ENCODE measurements at places on chromosomes 5 and 9.

GRCh38 chr5:25990771-25991170 is 1047.6 kb downstream of the CDH9 start:
- DNase-seq = no peak

GRCh38 chr9:110133059-110133458 is 74.9 kb downstream of the C9orf152 start:
- no peak for DNase-seq

GRCh38 chr9:116064970-116065369 is 88.6 kb upstream of the PAPPA start:
- DNase-seq = no peak

GRCh38 chr5:112417931-112418658 is 982 bp downstream of the EPB41L4A start:
- DNase-seq = no peak

DNA sequence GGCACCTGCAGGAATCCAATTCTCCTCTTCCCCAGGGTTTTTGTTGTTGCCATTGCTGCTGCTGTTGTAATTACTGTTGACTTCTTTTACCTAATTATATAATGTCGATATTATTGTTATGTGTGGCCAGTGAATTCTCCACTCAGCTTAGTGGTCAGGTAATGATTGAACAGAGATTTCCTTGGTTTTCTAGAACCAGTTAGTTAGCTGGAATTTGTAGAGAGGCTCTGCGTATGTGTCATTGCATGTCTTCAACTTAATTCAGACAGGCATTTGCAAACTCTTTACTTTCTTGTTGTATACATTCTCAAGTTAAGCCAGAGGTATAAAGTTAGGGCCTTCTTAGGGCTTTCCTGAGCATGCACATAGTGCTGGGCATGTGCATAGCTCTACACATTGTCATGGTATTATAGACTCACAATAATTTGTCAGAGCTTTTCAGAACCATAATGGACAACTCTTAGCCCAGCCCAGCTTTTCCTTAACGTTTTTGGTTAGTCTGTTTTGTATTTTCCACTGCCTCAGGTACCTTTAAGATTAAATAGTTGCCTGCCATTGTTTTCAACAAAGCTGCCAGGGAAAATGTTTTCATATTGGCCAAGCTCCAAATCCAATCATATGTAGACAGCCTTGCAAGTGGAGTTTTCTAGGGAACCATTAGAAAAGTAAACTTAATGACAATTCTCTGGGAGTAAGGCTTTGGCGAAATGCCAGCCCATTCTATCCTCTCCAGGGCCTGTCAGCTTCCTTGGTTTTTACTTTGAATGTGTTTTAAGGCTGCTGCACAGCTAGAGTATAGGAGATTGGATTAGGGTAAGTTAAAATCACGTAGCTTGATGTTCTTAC is 68.1 kb downstream of the UBE2R2 start:
- no peak for DNase-seq

DNA sequence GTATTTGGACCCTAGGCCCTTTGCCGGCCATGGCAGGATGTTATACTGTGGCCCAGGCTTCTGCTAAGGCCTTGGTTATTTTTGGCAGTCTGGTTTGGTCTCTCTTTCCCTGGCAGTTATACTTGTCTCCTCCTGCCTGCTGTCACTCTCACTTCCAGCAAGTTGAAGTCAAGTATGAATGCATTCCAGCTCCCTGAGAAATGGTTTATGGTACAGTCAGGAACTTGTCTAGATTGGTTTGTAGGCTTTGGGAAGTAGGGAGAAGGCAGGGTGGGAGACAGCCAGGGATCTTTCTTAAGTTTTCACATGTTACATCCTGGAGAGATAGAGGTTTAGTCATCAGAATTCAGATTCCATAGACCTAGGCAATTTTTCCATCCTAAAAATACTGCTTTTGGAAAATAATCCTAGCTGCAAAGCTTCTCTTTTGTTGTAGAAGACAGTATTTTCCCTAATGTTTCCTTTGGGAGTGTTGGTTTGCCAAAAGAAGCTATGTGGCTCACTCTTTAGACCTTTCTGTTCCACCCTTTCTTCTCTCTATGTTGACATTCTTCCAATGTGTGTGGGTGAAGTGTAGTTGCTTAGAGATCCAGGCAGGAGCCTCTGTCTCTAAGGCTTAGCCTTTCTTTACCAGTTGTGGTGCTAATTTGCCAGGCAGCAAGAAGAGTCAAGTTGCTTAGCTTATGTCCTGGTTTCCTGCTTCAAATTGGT is 2.5 kb upstream of the KDM3B start:
- DNase-seq = no peak

GRCh38 chr5:53974021-53974420 is 336.4 kb downstream of the ARL15 start:
- DNase-seq = no peak

DNA sequence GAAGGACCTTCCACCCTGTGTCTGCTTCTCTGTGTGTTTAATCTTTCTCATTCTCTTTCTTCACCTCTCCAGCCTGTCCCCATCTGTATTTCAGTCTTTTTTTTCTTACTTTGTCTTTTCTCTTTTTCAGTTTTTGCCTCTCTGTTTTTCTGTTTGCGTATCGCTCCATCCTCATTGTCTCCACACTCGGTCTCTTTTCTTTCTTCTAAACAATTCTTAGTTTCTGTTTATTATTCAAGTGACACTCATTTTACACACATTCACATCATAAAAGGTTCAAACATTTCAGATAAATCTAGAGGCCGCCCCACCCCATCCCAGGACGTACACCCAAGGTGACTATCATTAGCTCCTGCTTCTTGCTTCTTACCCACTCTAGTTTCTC is 9.8 kb downstream of the LHX2 start:
- DNase-seq = no peak

DNA sequence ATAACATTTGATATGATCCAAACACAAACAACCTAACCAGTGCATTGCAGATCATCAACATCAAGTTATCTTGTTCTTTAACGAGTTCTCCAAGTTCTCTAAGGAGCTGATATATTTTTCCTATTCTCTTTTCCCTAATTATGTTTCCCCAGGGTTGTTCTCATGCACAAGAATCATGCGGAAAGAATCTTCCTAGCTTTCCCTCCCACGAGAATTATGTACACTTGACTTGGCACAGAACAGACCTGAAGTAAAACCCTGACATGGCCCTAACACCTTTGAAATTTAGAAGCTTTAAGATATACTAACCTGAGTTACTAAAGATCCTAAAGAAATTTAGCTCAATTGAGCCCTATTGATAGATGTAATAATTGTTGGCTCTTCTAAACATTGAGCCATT is 110.7 kb upstream of the FST start:
- DNase-seq = no peak

GRCh38 chr9:99336005-99336404 is 113.9 kb downstream of the SEC61B start:
- no peak for DNase-seq

- no peak for DNase-seq
Observed at GRCh38 chr5:59193616-59194319, 610.9 kb downstream of the RAB3C start.

DNA sequence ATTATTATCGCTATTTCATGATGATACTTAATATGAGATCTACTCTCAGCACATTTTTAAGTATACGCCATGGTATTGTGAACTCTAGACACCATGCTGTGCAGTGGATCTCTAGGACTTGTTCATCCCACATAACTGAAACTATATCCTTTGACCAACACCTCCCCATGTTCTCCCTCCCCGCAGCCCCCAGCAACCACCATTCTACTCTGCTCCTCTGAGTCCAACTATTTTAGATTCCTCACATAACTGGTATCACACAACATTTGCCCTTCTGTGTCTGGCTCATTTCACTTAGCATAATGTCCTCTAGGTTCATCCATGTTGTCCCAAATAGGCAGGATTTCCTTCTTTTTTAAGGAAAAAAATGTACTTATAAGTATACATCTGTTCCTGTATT is 6.6 kb upstream of the TBC1D2 start:
- no peak for DNase-seq

DNA sequence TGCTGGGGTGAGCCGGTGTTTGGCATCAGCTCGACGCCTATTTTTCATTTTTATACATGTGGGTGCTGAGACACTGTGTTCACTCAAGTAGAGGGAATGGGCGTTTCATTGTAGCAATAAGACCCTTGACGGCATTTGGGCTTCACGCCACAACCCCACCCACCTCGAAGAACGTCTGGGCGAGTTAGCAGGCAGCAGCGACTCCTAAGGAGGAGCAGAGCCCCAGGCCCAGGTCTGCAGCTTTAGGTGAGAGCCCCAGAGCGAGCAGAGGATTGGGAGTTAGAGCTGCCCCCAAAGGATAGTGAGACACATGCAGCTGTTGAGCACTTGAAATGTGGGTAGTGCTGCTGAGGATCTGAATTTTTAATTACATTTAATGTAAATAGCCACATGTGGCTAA is 1.6 kb upstream of the ZFP62 start:
- DNase-seq = no peak

DNA sequence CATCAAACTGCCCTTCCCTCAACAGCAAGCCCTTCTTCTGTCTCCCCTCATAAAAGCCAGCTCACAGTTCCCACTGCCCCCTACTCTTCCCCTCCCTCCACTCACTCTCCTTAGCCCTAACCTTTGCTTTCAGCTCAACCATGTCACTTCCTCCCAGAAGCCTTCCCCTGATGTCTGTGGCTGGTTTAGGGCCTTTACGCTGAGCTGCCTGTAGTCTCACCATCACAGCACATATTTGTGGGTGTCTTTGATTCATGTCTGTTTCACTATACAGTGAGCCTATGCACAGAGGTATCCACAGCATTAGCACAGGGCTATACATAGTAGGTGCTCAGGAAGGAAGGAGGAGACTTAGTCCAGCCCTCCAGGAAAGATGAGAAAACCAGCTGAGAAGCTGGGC is 34.7 kb downstream of the C9orf50 start:
- no peak for DNase-seq

- no peak for DNase-seq
Observed at GRCh38 chr5:173873306-173873922, 14.7 kb upstream of the CPEB4 start.

DNA sequence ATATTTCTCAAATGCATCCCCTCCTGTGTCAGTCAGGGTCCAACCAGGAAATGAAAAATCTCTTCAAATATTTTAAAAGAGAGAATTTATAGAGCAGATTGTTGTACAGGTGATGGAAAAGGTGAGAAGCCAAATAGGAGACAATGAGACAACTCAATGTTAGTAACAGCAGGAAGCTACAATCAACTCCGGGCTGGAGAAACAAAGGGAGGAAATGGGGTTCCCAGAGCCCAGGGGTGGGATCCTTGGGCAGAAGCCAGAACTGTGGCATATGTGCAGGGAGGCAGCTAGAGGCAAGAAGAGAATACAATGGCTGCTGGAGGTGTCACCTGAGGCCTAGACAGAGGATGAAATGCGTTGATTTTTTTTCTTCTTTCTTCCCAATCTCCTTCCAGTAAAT is 361.8 kb upstream of the ACTBL2 start:
- no peak for DNase-seq

DNA sequence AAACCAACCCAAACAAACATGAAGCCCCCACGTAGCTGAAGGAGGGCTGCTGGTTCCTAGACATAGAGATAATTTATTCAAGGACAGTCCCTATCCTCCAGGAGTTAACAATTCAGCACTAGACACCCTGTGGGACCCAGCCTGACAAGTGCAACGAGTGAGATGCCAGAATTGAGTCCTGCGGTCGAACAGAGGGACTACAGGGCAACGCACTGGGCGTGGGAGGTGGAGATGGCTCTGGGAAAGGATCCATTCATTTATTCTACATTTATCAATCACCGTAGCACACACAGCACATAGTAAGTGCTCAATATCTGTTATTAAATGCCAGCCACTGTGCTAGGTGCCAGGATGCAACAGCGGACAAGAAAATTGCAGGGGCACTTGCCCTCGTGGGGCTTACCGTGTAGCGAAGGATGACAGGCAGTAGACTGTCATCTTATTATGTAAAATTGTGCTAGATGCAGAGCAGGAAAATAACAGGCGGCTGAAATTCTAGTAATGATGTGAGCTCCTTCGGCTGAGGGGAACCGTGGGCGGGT is 855 bp upstream of the ARHGAP26 start:
- DNase-seq = no peak

GRCh38 chr5:98309785-98310598 is 463.5 kb upstream of the RGMB start:
- peak; percentile 39 for DNase-seq

DNA sequence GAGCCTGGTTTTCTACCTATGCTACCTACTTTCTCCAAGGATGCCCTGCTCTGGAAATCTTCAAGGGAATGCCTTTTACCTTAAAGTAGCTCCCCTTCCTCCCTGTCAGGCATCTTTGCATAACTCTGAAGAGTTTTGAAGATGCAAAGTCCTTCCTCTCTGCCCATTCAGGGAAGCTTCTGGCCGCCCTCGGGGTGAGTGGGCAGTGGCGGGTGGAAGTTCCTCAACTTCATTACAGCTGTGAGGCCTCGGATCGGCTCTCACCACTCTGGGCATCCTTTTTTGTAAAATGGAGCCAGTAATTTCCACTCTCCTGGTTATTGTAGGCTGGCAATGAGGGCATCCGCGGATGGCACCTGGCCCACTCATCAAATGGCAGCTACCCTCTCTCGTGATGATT is 31.7 kb upstream of the STXBP1 start:
- no peak for DNase-seq

- no peak for DNase-seq
Observed at GRCh38 chr5:148335259-148335658, at the start of gene SPINK9. SPINK9 (plus strand) TSS chr5:148335559; CDS start chr5:148335614, 55 bp downstream.

DNA sequence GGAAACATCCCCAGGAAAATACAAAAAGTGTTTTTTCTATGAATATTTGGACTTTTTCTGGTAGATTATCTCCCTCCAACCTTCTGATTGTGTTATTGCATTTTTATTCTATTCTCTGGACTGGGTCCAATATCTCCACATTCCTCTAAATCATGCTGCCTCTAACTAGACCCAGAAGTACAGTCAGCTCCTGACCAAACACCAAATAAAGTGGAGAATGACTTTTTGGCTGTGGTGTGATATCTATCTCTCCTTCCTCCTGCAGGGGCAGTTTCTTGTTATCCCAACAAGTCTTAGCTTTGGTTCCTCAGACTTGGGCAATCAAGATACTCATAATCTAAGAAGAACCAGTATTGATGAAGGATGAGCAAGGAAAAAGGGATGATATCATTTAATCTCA is 3.2 kb upstream of the RAI14 start:
- DNase-seq = no peak

DNA sequence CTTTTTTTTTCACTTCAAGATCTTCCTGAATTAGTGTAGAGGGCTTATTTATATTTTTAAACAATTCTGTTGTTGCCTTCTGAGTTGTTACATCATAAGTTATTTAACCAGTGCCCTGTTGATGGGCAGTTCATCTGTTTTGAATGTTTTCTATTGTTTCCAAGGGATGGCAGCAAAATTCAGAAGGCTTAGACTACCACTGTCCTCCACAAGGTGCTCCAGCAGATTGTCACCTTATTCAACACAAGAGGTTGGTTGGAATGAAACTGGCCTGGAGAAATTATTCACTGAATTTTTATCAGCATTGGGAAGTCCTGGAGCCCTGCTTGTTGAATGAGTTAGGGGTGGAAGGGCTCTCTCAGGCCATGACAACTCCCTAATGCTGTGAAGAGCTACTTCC is 1.3 kb upstream of the KLHL9 start:
- DNase-seq = no peak
